NAMALWA (cell line): ENCODE measurements at places on chromosomes 1 and 21.
A peak's percentile ranks its signal among the peaks of the same experiment; 100 is the strongest.

- no peak for DNase-seq
Observed at GRCh38 chr1:226222686-226223085, 778 bp upstream of the MIXL1 start.

DNA sequence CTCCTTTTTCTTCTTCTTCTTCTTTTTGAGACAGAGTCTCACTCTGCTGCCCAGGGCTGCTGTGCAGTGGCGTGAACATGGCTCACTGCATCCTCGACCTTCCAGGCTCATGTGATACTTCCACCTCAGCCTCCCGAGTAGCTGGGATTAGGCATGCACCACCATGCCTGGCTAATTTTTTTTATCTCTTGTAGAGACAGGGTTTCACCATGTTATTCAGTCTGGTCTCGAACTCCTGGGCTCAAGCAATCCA is 13.0 kb upstream of the PADI1 start:
- DNase-seq: no peak

DNA sequence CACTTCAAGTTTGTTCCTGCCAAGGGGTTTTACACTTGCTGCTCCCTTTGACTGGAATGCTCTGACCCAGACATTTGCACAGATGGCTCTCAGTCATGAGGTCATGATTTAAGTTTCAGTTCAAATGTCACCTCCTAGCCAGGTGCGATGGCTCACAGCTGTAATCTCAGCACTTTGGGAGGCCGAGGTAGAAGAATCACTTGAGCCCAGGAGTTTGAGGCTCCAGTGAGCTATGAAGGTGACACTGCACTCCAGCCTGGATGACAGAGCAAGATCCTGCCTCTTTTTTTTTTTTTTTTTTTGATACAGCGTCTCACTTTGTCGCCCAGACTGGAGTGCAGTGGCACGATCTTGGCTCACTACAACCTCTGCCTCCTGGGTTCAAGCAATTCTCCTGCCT is 4.5 kb upstream of the ZMYM4 start:
- no peak for DNase-seq

DNA sequence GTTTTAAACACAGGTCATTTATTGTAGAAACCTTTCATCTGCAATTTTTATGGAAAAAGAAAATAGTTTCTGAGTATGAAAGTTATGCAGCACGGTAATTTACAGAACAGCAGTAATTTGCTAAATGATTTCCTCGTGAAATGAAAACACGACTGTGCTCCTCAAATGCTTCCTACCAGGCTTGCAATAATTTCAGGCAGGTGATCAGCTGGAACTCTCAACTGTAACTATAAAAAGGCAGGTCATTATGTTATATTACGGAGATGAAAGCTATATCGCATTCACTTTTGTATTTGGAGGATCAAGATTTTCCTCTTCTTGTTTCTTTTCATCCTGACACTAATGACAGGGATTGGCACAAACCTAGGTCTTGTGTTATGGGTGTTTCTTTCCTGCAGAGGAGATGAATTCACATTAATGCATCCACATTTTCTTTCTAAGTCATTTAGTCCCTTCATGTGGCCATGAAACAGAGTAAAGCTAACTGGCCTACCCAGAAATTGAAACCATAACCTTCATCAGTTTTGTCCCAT is 57.4 kb downstream of the SAMSN1 start:
- no peak for DNase-seq

DNA sequence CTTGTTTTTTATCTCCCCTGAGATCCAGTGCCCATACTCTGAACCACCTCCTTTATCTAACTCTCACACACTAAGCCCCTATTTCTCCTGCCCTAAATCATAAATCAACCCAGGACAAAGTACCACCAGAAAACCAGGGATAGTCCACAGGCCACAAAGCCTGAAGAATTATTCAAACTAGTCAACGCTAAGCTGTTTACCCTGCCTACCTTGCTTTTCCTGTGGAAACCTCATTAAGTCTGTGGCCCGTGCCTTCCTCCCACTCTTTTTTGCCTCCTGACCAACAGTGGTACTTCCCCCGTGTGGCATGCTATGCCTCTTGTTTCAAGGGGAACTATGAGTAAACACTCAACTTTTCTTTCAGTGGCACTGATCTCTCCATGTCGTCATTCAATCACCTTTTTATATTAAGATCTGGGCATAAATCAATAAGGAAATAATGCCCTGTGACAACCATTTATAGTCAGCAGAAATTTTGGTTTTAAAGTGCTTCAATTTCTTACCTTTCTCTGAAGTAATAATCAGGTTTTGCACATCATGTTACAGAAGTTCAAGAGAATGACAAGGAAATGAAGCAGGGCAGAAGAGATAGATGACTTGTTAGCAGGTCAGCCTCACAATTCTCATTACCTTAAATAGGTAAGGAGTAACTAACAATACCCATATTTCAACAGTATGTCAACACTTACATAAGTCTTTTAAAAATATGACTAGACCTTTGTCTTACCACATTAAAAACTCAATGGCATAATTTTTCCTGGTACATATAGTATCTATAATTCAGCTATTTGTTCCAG is 32.1 kb downstream of the EYA3 start:
- no peak for DNase-seq

GRCh38 chr1:38285807-38286530 is 239.4 kb upstream of the POU3F1 start:
- DNase-seq: no peak

GRCh38 chr1:228363686-228364067 is 43.0 kb downstream of the TRIM11 start:
- DNase-seq: no peak

GRCh38 chr1:53616511-53616910 is 122.5 kb downstream of the GLIS1 start:
- DNase-seq: no peak

DNA sequence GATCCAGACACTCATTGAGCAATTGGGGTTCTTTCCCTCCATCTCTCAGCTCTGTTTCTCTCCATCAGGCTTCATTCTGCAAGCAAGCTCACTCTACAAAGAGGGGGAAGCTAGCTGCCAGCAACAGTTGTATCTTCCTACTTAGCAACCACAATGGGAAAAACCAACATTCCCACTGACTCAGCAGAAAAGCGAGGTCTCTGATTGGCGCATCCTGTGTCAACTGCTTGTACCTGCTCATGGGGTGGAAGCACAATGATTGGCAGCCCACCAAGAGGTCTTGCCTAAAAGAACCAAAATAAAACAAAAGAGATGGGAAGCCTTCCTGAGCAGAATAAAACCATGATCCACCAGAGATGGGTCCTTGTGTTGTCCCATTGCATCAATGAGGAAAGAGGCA is 4.0 kb upstream of the CDA start:
- no peak for DNase-seq

DNA sequence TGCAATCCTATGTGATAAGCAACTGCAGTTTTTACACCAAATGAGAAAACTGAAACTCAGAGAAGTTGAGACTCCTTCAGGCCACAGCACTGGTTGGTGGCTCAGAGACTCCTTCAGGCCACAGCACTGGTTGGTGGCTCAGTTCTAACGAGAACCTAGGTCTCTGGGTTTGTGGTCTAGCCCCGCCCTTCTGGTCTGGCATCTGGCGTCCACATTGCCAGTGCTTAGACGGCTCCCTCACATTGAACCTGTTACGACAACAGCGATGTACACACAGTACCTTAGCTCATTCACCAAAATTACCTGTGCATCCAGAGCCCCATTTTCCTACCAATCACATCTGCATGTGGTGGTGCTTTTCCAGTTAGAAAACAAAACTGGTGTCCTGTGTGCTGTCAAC is 66.1 kb downstream of the NID1 start:
- DNase-seq: no peak

DNA sequence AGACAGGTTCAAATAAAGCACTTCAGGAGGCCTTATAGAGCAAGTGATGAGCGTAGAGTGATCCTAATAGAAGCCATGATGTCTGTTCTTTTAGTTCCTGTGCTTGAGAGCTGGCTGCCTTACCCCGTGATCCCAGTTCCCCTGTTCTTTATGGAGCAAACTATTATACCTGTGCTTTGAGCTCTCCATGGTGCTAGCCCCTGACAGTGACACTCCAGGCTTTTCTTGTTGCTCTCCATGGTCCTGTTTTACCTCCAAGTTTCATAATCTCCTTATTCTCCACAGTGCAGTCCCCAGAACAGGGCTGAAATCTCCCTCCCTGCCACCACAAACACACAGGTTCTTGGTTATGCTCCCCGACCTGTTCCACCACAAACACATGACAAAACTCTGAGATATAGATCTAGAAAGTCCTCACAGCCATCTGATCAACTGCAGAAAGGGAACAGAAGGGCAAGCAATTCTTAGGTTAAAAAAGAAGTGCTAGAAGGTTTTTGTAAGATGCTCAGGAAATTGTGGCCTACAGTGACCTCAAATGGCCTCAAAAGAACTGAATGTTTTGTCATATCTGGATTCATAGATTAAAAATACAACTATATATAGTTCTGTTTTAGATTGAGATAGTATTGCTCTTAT is 6.0 kb downstream of the CADM3 start:
- peak; percentile 71 for DNase-seq

- DNase-seq: peak; percentile 96
Observed at GRCh38 chr1:210372931-210373627, 44.4 kb downstream of the HHAT start.

- DNase-seq: no peak
Observed at GRCh38 chr1:1197551-1198422, 8.6 kb downstream of the TNFRSF18 start.

GRCh38 chr1:118323246-118323645 is 138.2 kb upstream of the SPAG17 start:
- no peak for DNase-seq

GRCh38 chr1:107095647-107096046 is 39.2 kb downstream of the PRMT6 start:
- no peak for DNase-seq

DNA sequence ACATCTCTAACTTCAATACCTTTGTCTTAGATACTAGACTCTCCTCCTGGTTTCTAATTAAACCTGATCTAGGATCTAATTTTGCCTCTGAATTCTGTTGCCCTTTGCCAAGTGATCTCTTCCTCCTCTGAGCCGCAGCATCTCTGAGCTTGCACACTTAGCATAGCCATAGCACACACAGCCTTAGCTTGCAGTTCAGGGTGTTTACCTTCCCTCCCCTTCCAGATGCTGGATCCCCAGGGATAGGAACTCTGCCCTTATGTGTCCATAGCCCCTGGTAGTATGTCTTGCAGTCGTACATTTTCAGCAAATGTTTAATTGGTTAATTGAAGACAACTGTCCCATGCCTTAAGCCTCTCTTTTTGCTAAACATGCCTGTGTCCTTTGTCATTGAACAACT is 30.3 kb downstream of the SELL start:
- DNase-seq: no peak

- DNase-seq: peak; percentile 47
Observed at GRCh38 chr1:167543199-167543990, 10.2 kb downstream of the CREG1 start.

GRCh38 chr1:39490596-39491145 is 765 bp upstream of the BMP8A start:
- DNase-seq: no peak

GRCh38 chr1:20102875-20103274 is 16.5 kb downstream of the PLA2G2D start:
- no peak for DNase-seq

DNA sequence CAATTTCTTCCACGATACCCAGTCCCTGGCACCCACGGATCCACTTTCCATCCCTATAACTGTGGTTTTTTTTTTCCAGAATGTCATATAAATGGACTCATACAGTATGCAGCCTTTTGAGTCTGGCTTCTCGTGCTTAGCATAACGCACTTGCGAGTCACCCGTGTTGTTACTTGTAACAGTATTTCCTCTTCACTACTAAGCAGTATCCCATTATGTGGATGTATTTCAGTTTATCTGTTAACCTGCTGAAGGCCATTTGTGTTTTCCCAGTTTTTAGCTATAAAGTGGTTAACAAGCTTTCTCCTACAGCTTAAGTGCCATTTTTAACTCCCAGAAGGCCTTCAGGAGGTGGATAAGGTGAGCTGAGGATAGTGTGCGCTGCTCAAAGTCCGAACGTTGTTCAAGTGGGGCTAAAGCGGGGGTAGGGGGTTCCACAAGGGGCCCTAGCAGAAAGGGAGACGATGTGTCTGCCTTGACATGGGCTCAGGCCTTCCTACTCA is 829 bp downstream of the ADAR start:
- DNase-seq: peak; percentile 70

GRCh38 chr1:116826818-116827606 is 72.8 kb downstream of the CD2 start:
- no peak for DNase-seq

GRCh38 chr1:115184951-115185331 is 95.6 kb upstream of the TSPAN2 start:
- no peak for DNase-seq

GRCh38 chr1:234593771-234594504 is 16.0 kb downstream of the IRF2BP2 start:
- no peak for DNase-seq

GRCh38 chr1:192489748-192490147 is 85.8 kb upstream of the RGS1 start:
- peak; percentile 56 for DNase-seq
